CD4-positive, alpha-beta T cell treated with Interleukin-15 for 4 hours (primary cell): ENCODE measurements at places on chromosomes 13 and 19.

GRCh38 chr13:89726690-89727435, 1620.6 kb upstream of the MIR17HG start:
- no peak for DNase-seq

GRCh38 chr13:41352935-41353840, 42.1 kb downstream of the NAA16 start:
- peak; percentile 88 for DNase-seq

GRCh38 chr19:5472286-5472685, 17.1 kb downstream of the ZNRF4 start:
- DNase-seq, result no peak

DNA sequence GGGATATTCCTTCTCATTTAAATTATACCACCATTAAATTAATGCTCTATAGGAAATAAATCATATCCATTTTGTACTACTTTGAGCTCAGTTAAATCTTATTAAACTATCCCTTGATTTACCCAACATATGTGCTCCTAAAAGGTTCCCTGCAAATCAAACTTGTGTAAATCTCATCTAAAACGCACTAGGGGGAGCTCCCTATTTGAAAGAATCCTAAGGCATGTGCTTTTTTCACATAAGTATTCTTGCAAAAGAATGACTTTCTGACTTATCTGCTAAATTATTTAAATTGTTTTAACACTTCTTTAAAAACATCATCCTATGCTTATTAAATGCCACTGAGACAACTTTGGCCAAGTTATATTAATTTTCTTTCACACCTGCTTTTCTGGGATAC, 7.9 kb downstream of the INTS6 start:
- DNase-seq, result no peak

DNA sequence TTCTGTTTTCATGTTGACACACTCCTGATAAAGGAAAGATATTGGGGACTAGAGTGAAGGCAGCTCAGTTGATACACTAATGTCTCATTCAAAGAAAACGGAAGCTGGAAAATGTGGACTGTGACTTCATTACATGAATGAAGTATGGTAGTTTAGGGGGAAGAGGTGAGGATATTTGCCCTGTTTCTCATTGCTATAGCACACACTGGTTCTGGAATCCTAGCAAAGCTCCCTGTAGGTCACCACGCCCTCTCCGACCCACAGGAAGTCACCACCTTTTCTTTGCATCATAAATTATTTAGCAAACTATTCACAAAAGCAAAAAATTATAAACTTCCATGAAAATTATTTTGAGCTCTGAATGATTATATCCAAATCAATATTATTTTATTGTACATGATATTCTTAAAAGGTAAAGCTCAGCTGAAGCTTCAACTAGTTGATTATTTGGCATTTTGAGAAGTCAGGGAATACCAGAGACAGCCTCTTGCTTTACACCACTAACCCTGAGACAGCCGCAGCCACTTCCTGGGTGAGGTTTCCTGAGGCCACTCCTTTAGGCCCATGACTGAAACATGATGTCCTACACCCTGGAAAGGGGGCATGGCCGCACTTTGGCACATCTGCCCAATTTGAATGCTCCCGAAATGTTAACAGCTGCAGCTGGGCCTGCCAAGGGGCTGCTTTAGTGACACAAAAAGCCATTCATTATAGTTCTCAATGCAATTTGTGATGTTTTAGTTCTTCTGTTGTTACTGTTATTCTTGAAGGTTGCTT, 50.0 kb upstream of the WDFY2 start:
- peak; percentile 62 for DNase-seq

- no peak for DNase-seq
Measured at GRCh38 chr13:41763782-41764181, 197.1 kb downstream of the VWA8 start.

DNA sequence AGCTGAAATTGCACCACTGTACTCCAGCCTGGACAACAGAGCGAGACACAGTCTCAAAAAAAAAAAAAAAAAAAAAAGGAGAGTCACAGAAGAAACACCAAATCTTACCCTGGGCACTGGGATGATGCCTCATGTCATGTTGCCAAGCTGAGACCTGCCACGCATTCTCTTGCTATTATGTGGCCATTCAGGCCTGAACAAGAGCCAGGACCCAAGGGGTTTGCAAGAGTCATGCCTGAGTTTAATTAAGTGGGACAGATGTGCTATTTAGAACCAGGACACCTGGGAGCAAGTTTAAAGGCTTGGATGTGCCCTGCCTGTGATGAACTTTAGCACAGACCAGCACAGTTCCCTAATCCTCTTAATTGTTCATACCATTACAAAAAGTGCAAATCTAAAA, 9.8 kb downstream of the PNMA8A start:
- no peak for DNase-seq
